NCI-H748 treated with DMSO at 0.1 percent for 48 hours (cell line): ENCODE measurements at places on chromosomes 2 and 18.

DNA sequence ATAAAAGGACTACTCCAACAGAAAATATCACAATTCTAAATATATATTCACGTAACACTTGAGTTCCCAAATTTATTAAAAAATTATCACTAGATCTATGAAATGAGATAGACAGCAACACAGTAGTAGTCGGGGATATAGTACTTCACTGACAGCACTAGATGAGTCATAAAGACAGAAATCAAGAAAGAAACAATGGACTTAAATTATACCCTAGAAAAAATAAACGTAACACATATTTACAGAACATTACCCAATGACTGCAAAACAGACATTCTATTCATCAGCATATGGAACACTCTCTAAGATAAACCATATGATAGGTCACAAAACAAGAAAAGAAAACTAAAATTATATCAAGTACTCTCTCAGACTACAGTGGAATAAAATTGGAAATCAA, 429.4 kb downstream of the MBD2 start:
- no peak for DNase-seq

- no peak for DNase-seq
Measured at GRCh38 chr2:65450810-65451209, 18.4 kb upstream of the SPRED2 start.

- no peak for DNase-seq
Measured at GRCh38 chr2:138395565-138396306, 105.8 kb upstream of the SPOPL start.

GRCh38 chr2:206084439-206084869, 1.5 kb downstream of the INO80D start:
- peak; percentile 62 for DNase-seq

- DNase-seq = no peak
Measured at GRCh38 chr18:69161383-69162028, 239.2 kb upstream of the DOK6 start.

DNA sequence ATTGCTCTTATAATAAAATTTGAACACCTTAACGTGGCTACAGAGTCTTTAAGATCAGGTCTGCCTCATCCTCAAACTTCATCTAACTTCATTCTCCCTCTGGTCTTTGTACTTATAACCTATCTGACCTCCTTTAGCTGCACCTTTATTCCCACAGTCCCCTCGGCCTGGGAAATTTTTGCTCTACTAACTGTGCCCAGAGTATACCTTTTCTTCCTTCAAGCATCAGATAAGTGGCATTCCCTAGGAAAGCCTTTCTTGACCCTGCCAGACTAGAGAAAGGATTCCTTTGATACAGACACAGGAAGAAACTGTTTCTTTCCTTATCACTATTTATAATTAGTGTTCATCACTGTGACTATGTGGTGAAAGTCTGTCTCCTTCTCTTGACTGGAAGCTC, 79.2 kb upstream of the RPRM start:
- DNase-seq = no peak

GRCh38 chr2:217988840-217989204, 14.0 kb downstream of the TNS1 start:
- DNase-seq = no peak

DNA sequence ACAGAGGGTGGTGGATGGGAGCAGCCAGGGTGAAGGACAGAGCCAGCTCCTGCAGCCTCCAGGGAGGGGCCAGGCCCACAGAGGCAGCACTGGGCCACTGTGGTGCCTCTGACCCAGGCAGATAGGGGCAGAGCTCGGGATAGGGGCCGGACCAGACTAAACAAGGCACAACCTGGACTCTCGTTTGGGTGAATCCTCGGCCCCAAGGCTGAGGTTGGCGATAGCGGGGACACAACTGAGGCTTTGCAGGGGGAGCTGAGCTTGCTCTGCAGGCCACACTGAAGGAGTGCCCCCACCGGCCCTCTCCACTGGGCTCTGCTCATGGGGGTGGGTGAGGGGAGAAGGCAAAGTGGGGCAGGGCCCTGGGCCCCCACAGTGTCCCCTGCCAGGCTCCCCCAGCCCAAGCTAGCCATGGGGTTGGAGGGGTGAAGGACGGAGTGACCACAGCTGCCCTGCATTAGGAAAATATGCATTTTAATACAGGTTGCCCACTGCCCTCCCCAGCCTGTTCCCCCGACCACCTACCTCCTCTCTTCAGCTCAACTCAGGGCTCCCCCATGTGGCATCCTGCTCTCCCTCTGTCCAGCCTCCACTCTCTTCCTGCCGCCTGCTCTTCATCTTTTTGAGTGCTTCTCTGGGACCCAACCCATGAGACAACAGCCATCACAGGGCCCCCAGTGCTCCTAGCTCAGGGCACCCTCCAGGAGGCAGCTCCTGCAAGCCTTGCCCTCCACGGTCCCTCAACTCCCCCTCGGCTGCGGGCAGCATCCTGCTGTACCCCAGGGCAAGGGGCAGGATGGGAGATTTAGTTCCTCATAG, 152.8 kb downstream of the INHBB start:
- DNase-seq = no peak

- no peak for DNase-seq
Measured at GRCh38 chr18:55250768-55251173, 291.5 kb upstream of the CCDC68 start.

GRCh38 chr2:205024822-205025518, 479.7 kb downstream of the PARD3B start:
- DNase-seq = no peak

- no peak for DNase-seq
Measured at GRCh38 chr2:237016121-237016915, 69.4 kb upstream of the COPS8 start.

GRCh38 chr2:225400546-225401400, 1.3 kb downstream of the NYAP2 start:
- DNase-seq = peak; percentile 36

- no peak for DNase-seq
Measured at GRCh38 chr2:178263159-178263860, 69.0 kb downstream of the OSBPL6 start.

DNA sequence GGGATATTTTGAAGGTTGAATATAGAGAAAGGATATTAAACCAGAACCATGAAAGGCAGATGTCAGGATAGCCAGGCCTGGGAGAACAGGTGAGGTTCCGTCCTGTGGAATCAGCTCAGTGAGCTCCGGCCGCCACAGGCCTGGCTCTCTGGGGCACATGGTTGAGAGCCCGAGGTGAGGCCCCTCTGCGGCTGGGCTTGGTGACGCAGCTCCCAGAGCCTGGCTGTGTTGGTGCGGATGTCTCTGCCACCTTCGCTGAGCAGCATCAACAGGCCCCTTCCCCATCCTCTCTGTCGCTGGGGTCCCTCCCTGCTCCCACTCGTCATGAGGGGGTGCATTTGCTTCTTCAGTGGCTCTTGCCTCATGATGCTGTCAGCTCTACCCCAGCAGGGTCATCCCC, 70.7 kb upstream of the PXDN start:
- no peak for DNase-seq

GRCh38 chr18:52451256-52451655, 111.3 kb downstream of the DCC start:
- peak; percentile 88 for DNase-seq

DNA sequence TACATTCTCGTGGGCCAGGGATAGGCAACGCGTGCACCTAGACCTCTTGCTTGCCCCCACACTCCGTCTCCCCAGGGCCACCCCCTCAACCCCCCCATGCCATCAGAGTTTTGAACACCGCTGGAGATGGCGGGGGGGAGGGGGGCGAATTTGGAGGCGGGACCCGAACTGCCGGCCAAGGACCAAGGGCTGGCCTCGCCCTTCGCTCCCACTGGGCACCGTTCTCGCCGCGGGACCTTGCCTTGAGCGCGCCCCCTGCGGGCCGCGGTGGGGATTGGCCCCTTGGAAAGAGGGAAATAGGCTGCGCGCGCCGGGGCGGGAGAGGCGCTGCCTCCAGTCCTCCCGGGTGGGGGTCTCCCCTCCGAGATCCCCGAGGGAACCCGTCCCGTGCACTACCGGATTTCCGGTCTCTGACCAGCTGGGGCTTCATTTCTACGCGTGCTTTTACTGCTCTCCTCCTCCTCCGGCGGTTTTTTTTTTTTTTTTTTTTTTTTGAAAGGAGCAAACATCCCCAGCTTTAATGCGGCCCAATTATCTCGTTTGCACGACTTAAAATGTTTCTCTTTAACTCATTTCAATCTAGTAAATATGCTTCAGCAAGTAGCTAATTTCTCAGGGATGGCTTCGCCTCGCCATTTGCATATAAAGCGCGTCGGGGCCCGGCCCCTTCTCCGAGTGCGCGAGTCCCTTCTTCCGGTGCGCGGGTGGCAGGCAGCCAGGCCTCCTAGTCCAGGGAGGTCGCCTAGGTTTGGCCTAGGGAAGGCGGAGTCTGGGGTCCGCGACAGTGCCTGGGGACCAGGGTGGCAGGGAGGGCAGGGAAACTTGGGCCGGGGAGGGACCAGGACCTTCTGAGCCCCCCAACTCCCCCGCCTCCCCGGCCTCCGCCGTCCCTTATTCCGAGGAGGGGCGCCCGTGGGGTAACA, 10.0 kb upstream of the GBX2 start:
- peak; percentile 32 for DNase-seq

DNA sequence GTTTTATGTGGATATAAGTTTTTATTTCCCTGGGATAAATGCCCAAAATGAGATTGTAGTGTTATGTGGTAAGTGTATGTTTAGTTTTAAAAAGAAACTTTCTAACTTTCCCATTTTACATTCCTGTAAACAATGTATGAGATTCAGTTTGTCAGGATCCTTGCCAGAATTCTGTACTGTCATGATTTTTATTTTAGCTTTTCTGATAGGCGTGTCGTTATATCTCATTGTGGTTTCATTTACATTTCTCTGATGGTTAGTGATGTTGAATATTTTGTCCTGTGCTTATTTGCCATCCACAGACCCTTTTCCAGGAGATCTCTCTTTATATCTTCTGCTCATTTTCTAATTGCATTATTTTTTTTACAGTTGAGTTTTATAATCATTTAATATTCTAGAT, 245.6 kb upstream of the CDH2 start:
- DNase-seq = peak; percentile 23

DNA sequence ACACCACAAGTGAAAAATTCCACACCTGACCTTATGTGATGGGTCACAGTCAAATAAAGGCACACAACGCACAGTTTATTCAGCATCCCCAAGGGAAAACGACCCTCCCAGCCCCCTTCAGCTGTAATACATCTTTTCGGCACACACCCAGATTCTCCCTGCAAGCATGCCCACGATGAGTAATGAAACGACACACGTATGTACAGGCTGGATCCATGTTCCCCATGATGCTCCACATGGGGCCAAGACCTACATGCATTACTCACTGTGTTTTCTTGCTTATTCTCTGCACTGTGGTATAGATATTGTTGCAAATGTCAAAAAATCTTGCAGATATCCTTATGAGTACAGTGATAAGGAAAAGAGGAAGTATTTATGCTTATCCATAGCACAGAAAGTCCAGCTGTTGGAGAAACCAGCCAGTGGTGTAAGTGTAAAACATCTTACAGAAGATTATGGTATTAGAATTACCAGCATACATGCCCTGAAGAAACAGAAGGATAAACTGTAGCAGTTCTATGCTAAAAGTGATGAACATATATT, 32.5 kb upstream of the SGPP2 start:
- DNase-seq = no peak

DNA sequence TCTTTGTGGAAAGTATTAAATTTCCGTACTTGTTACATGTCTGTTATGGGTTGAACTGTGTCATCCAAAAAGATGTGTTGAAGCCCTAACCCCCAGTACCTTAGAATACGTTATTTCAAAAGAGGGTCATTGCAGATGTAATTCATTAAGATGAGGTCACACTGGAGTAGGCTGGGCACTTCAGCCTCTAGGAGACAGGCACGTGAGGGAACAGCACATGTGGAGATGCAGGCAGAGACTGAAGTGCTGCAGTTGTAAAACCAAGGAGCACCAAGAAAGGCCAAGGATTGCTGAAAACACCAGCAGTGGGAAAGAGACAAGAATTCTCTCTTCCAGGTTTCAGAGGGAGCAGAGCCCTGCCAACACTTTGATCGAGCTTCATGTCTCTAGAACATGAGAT, 4.6 kb upstream of the RHBDD1 start:
- no peak for DNase-seq

DNA sequence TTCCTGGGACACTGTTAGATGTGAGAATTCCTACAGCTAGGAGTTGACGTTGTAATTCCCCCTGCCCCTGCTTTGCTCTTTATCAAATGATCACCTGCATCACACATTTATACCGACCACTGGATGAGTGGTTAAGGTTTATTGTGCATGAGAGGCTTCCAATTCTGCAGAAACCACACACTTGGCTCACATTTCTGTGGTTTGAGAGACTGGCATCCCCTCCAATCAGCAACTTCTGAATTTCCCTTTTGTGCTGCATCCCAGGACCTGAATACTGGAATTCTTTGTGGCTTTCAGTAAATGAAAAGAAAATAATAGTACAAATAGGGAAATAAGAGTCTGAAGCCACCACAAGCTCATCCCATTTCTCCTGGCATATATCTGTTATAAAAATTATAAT, 628.7 kb upstream of the PIK3C3 start:
- no peak for DNase-seq

- DNase-seq = peak; percentile 11
Measured at GRCh38 chr2:86171295-86171694, 24.0 kb downstream of the IMMT start.

DNA sequence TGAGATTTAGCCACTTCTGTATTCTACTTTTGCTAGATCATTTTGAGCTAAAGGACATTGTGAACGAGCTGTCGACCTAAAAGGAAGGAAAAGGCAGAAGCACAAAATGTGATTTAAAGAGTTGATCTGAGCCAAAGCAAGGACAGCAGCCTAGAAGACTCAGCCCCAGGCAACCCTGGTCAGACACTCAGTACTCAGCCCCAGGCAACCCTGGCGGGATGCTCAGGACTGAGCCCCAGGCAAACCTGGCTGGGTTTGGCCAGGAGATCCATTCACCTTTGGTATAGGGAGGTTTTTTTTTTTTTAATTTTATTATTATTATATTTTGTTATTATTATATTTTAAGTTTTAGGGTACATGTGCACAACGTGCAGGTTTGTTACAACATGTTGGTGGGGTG, 34.3 kb upstream of the PXDN start:
- DNase-seq = no peak

DNA sequence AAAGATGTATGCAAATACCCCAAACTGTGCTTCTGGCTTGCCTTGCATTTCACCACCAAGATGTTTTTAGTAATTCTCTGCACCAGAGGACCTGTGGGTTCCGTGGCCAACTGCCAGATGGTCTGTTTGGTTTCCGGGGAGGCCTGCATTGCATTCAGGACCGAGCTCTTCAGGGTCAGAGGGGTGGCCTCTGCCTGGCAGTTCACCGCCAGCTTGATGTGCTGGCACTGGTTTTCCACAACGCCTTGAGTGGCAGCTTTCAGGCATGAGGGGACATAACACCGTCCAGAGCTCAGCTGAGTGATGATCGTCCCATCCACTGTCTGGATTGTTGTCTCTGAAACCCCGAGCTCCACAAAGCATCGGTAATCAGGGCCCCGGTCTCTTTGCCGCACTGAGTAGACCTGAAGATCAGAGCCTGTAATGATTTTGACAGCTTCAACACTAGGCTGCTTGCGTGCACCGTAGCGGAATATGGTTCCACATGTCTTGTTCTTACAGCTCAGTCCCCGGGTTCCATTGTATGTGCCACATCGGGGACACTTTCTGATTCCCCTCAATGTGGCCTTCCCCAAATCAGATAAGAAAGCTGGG, 9.4 kb downstream of the C2orf42 start:
- DNase-seq = no peak

GRCh38 chr18:58843688-58844035, 21.0 kb upstream of the ZNF532 start:
- DNase-seq = peak; percentile 78

- no peak for DNase-seq
Measured at GRCh38 chr2:207698301-207698700, 13.1 kb upstream of the CCNYL1 start.

GRCh38 chr18:28114472-28114871, 62.5 kb downstream of the CDH2 start:
- DNase-seq = no peak

- DNase-seq = no peak
Measured at GRCh38 chr18:79484661-79485621, 89.2 kb downstream of the NFATC1 start.
